ENCODE measurements at places on chromosomes 5 and 9. TPM values are rescaled to one million over a fixed set of nuclear protein-coding genes. Genes with fewer than 3 reads are reported as not detected.

DNA sequence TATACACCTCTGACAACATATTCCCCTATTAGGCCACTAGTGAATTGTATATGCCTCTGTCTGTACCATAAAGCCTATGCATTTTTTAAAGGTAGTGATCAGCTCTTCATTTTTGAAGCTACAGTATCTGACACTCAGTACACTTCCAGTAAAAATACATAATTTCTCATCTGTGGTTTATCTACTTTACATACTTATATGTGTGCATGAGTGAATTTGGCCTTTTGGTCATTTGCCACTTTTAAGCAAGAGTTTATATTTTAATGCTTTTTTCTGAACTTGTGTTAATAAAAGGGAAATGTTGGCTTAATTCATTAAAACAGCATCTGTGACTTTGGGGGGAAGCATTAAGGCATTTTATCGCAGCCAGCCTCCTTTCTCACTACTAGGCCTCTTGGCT, 47.8 kb downstream of the ST8SIA4 start:
- no peak for DNase-seq

DNA sequence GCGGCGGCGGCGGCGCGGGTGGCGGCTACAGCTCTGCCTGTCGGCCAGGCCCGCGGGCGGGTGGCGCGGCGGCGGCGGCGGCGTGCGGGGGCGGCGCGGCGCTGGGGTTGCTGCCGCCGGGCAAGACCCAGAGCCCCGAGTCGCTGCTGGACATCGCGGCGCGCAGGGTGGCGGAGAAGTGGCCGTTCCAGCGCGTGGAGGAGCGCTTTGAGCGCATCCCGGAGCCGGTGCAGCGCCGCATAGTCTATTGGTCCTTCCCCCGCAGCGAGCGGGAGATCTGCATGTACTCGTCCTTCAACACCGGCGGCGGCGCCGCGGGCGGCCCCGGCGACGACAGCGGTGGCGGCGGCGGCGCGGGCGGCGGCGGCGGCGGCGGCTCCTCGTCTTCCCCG, 296 bp downstream of the ZSWIM6 start:
- no peak for DNase-seq

DNA sequence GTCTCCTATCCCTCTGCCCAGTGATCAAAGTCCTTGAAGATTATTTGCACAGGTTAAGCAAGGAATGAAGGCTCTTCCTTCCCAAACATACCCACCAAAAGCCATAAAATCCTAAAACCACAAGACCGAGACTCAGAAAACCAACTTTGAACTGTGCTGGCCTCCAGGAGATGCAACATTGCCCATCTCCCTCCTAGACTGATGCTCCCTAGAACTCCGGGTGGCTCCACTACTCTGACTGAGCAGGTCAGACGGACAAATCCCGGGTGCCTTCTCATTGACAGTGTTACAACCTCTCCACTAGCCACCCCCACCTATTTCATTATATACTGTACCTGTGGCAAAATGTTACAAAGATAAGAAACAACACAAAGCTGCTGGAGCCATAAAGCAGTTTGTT, 110.1 kb downstream of the FANCC start:
- DNase-seq, result no peak

DNA sequence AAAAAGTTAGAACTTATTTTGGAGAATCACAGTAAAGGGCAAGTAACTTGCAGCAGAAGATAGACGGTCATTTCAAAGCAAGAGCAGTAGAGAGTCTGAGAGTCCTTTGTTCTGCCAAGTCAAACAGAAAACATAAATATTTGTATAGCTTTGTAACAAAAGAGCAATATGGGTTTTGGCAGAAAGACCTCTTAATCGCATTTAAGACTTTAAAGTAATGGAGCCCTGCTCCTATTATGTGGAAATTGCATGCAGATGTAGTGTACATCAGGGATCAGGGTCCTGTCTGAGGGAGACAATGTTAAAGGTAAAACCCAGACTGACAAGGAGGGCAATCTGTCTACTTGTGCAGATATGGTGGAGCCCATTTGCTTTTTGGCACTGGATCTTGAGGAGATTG, 87.2 kb downstream of the PGM5 start:
- DNase-seq, result no peak

GRCh38 chr5:151157426-151158286, at the start of gene ANXA6:
ANXA6 (minus strand) TSS chr5:151157779; CDS start chr5:151147901, 9,878 bp downstream.
- DNase-seq, result no peak

DNA sequence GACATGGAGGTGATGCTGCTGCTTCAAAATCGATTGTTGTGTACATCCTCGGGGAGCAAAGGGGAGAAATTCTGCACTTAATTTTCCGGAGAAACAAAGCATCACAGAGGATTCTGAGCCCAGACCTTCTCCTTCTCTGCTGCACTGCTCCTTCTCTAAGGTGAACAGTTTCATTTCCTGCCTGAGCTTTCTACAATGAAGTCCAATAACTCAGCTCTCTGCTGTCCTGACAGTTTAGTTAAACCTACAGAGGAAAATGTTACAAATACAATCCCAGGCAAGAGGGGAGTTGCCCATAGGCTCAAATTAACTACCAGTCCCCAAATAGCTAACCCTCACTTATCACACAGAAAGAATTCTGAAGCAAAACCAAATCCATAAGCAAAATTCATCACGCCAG, 206.3 kb downstream of the EFNA5 start:
- no peak for DNase-seq

Gene WHRN
- polyA plus RNA-seq, result 1.5 TPM

Gene EDIL3
- 0.08 TPM for polyA plus RNA-seq

Gene NMUR2
- not detected for polyA plus RNA-seq

- DNase-seq, result no peak
Measured at GRCh38 chr5:111774525-111774924, 17.5 kb upstream of the NREP start.

DNA sequence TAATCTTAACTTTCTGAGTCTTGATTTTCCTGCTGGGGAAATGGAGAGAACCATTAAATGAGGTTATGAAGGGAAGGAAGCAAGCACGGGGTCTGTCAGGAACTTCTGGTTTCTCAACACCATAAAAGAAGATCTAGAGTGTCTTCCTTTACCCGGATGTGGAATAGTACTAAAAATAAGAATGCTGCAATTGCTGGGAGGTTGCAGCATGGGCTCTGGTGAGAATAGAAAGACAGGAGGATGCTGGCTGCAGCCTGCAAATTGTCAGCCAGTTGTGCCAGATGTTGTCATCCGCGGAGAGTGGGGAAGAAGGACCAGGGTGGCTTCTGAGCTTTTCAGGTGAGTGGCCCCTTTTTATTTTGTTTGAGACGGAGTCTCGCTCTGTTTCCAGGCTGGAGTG, 69.3 kb upstream of the STC2 start:
- no peak for DNase-seq

GRCh38 chr5:135859641-135860040, 25.2 kb downstream of the SLC25A48 start:
- DNase-seq, result no peak

GRCh38 chr5:97888439-97888838, 705.4 kb upstream of the RIOK2 start:
- no peak for DNase-seq

- DNase-seq, result no peak
Measured at GRCh38 chr5:123865641-123866040, 353.7 kb downstream of the CSNK1G3 start.

DNA sequence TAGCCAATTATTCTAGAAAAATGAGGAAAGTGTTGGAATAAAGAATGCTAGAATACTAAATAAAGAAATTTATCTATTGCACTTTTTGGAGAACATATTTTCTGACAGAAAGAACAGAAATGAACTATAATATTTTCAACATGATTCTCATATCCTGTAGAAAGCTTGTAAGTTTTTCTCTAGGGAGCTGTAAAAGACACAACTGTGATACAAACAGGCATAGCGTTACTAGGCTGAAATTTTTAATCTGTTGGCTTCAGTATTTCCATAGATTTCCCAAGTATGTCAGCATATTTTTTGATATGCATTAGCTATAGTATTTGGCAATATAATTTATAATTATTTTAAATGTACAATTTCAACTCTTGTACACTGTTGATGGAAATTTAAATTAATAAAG, 31.3 kb downstream of the ANXA1 start:
- DNase-seq, result no peak

DNA sequence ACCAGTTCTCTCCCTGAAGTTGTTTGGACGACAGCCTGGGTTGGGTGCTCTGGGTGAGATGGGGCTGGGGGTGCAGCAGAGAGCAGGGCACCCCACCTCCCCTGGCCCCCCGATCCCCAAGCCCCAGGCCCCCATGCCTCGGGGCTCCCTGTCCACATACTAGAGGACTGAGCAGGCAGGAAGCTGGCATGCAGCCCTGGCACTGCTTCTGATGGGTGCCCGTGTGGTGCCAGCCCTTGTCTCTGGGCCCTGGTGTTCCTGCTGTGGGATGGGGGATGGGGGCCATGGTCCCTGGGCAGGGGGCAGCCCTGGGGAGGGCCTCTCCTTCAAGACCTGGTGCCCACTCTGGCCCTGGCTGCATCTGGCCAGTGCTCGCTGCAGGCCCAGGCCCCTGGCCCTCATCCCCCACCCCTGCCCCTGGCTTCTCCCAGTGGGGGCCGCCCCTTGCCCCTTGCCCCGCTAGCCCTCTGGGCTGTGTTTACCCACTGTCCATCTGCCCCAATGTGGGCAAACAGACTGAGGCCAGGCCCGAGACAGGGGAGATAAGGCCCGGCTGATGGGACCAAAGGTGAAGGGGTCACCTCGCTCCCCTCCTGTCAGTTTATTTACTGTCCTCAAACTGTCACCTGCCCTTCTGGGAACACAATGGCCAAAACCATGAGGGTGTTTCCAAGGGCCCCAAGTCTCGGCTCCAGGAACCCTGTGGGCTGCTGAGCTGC, 67.3 kb upstream of the RXRA start:
- no peak for DNase-seq

GRCh38 chr9:104842698-104843097, 78.8 kb downstream of the NIPSNAP3B start:
- no peak for DNase-seq

Gene OR1J2
- polyA plus RNA-seq, result not detected

GRCh38 chr9:111572950-111573604, 26.4 kb downstream of the PTGR1 start:
- DNase-seq, result no peak

Gene RANBP6
- polyA plus RNA-seq, result 14.7 TPM
